Kidney epithelial cell (primary cell): ENCODE measurements at places on chromosomes 1 and 21. TPM values are rescaled to one million over a fixed set of nuclear protein-coding genes. Genes with fewer than 3 reads are reported as not detected.

FCER1A gene
- total RNA-seq = not detected in 2 replicates

GSTM1 gene
- total RNA-seq = 9.7 and 16.3 TPM in 2 replicates

DNA sequence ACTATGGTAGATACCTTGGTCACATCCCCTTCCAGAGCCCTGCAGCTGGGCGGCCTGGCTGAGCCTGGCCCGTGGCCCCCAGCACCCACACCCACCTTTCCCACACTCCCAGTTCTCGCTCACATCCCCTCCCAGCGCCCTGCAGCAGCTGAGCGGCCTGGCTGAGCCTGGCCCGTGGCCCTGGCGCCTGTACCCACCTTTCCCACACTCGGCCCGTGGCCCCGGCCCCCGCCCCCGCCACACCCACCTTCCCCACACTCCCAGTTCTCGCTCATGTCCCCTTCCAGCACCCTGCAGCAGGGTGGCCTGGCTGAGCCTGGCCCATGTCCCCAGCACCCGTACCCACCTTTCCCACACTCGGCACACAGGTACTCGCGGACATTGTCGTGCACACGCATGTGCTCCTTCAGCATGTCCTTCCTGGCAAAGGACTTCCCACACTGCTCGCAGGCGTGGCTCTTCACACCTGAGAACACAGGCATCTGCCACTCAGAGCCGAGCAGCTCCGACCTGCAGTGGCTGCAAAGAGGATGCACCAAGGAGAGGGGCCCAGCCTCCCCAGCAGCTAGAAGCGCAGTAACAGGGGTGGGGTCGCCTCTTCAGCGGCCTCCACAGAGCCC is 52.5 kb upstream of the RIPK4 start:
- no peak for DNase-seq

GRCh38 chr21:43206231-43207042 is 37.6 kb downstream of the CRYAA start:
- no peak for DNase-seq

NECTIN4 gene
- total RNA-seq = 13.1 and 13.6 TPM in 2 replicates

DNA sequence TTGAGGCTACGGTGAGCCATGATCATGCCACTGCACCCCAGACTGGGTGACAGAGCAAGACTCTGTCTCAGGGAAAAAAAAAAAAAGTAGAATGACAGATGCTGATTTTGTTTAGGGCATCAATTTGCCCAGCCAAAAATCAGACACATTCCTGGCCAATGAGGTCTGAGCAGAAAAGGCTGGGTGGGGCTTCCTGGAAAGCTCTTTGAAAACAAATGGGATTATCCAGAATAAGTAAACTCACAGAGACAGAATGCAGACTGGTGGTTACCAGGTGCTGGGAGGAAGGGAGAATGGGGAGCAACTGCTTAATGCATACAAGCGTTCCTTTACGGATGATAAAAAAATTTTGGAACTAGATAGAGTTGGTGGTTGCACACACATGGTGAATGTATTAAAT is 10.1 kb upstream of the CITED4 start:
- DNase-seq = no peak

- DNase-seq = no peak
Measured at GRCh38 chr1:184757406-184757805, 2.7 kb upstream of the EDEM3 start.

DNA sequence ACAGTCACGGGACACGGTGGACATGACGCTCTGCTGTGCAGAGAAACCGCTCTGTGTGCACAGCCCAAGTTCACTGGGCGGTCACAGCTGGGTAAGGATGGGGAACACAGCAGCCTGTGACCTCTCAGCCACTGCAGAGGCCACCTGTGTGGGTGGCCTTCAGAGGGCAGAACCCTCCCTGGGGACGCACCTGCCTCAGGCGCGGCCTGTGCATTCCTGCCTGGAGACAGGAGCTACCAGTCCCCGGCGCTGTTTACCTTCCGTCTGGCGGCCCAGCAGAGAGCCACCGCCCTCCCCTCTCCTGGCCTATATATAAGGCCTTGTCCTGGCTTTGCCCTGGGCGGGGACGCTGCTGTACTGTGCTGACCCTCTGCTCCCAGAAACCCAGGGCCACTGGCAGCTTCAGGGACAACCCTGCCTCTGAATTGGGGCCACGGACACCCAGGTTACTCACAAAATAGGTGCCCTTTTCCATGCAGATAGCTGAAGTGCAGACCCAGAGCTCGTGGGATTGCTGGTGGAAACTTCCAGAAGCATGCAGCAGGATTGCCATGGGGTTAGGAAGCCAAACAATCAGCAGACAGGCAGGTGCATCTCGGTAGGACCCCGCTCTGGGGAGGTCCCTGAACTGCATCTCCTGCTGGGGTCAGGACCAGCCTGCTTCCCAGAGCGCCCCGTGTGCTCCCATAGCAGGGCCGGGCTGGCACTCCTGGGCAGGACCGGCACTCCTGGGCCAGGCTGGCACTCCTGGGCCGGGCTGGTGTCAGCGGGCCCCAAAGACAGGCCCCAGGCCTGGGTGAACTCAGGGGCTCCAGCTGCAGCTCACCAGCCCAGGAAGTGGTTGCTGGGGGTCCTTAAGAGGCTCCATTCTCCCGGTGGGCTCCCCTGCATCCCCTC is 83.6 kb downstream of the SIK1 start:
- no peak for DNase-seq

CSMD2 gene
- 0.48 and 0.75 TPM in 2 replicates for total RNA-seq

- no peak for DNase-seq
Measured at GRCh38 chr1:240464099-240464498, 147.9 kb downstream of the GREM2 start.

CHIA gene
- not detected in 2 replicates for total RNA-seq

DNA sequence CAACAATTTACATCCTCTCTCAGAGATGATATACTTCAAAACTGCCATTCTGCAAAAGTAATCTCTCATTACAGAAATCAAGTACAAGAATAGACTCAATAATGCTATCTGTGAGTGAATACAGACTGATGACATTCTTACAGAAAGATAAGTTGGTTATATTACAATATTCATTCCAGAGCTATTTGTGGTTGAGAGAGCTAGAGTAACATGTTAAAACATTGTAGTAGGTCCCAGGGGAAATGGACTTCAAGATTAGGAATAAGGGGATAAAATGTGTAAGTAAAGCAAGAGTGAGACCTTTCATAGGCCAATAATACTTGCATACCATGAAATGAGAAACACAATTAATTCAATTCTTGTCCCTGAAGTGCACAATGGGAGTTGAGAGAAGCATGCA is 1.5 kb downstream of the F13B start:
- no peak for DNase-seq

GRCh38 chr1:77267035-77267434 is 14.8 kb upstream of the AK5 start:
- DNase-seq = no peak
